ENCODE measurements at places on chromosomes 5 and 9.

DNA sequence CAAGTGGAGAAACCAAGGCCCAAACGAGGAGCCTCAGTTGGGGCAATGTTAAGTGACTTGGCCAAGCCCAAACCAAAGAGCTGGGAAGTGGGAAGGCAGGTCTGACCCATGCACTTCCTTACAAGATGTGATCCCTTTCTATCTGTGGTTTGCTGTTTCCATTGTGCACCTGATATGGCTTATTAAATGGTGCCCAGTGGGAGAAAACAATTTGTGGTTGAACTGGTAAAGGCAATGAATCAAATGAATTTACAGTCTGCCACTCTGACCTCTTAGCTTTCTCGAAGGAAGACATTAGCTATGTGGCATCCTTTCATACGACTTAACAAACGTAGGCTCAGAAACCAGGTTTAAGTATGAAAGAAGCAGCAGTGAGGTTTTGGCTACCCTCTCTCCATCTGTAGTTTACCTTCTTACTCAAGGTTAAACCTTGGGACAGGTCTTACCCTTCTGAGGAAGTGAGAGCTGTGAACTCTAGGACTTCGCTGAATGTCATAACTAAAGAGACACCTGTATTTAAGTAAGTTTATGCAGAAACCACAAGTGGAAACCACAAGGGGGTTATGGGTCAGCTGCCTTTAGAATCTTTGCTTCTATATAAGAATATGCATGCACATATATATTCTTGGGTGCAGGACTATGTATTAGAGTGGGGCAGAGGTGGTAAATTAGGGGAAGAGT lies 100.5 kb upstream of the SPATA31D4 start:
- DNase-seq: no peak

GRCh38 chr9:94852373-94852772 lies 125.9 kb downstream of the AOPEP start:
- DNase-seq: no peak

GRCh38 chr5:34913072-34913471 lies 2.2 kb downstream of the RAD1 start:
- DNase-seq: no peak

- no peak for DNase-seq
Measured at GRCh38 chr5:172365948-172366608, 82.5 kb upstream of the UBTD2 start.

DNA sequence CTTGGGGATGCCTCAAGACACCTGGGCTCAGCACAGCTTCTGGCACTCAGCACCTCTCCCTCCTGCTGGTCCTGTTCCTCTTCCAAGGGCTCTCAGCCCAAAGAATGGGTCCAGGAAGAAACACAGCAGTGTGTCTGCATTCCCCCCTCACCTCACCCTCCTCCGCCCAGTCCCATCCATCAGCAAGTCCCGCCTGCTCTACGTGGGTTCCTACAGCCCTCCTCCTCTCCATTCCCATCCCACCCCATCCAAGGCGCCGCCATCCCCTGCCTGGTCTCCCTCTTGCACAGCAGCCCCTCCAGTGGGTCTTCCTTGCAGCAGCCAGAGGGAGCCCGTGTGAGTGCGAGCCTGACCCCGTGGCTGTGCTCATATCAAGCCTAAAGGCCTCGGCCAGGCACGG lies 52.3 kb upstream of the RPL26L1 start:
- no peak for DNase-seq

- DNase-seq: no peak
Measured at GRCh38 chr5:135051399-135051798, 17.4 kb upstream of the PITX1 start.

DNA sequence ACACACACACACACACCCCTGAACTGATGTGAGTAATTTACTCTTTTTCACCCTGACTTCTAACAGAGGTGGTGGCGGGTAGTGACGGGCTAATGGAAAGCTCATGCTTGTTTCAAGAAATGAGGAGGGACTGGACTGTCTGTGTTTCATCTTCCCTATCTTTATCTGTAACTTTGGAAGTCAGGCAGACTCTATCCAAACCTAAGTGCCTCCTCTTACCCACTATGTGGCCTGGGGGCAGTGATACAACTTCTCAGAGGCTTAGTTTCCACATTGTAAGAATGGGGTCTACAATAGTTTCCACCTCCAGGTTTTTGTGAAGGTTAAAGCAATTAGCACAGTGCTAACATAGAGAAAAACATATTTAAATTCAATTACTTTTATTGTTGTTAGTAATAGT lies 5.9 kb upstream of the TRPM3 start:
- no peak for DNase-seq

DNA sequence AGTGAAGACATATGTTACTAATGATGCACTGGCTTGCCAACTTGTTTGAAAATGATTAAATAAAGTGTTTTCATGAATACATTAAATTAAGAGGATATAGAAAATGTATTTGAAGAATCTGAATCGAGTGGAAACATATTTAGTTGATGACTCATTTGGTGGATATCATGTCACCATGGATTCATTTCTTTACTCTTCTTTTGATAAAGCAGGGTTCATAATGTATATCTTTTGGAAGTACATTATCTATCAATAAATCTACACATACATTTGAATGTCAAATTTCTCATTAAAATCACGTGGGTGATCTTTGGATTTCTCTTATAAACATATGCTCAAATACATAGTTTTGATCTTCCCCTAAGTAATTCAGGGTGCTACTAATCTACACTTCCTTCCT lies 1148.1 kb upstream of the ACO1 start:
- DNase-seq: no peak

DNA sequence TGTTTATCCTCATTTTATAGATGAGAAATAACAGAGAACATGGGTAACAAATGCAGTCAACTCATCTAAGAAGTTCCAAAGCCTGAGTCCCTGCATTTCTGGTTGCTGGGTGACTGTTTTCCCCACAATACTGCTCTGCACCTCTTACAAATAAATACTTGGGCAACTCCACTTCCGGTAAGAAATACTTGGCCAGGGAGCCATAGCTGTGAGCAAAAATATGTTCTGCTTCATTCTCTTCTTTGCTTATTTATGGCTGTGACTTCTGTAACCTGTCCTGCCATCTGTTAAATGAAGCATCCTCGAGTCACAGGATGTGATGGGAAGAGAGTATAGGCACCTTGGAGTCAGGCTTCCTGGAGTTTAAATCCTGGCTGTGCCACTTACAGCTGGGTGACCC lies 49.9 kb downstream of the GDNF start:
- no peak for DNase-seq

DNA sequence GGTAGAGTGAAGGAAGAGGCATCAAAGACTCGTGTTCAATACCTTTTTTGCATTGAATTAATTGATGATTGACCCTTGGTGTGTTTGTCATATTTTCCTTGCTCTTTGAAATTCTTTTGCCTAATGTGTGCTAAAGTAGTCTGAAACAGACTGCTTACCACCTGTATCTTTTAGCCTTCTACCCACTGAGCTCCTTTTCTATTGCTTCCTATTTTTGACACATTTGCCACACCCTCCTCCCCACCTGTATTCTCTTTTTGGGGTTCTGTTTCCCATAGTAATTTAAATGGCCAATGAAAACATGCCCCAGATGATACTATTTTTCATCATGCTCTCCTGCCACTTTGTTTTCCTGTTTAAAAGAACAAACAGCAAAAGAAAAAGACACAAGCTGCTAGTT lies 78.5 kb downstream of the ZCCHC7 start:
- no peak for DNase-seq

DNA sequence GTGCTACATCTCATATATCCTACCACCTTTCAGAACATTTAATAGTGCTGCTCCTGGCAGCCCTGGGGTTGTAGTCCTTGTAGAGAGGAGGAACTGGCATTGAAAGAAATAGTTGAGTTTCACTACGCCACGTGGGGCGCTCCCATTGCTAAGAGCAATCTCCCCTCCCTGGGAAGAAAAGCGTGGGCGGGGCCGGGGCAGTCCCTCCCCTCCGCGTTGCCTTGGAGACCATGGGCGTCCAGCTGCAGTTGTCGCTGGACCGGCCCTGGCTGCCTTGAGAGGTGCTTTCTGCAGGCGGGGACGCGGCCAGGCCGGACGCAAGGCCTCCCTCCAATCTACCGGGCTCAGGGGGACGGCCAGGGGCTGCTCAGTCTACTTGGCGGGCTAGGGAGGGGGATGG lies 368 bp upstream of the CCDC180 start:
- peak; percentile 84 for DNase-seq

DNA sequence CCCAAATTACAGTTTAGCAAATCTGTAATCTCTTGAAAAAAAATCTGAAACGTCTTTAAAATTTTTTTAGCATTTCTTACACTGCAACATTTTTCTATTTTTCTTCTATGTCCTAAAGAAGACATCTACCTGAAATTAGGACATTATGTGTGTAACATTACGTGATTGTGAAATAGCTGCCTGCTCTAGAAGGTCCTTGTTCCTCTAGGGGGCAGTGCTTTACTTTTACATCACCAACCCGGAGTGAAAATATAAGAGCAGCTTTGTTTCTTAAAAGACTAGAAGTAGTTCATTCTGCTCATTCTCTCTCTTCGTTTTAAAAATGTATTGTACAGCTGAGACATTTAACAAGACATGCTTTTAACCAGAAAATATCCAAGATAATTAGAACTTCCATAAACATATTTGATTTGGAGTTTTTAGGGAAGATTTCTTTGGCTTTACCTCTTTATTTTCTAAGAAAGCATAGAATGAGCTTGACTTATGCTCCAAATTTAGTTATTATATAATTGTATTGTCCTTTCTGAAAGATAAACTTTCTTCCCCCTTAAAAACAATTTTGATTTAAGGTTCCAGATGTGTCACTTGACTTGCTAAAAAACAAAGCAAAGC lies 48.1 kb upstream of the RIOK2 start:
- peak; percentile 51 for DNase-seq

DNA sequence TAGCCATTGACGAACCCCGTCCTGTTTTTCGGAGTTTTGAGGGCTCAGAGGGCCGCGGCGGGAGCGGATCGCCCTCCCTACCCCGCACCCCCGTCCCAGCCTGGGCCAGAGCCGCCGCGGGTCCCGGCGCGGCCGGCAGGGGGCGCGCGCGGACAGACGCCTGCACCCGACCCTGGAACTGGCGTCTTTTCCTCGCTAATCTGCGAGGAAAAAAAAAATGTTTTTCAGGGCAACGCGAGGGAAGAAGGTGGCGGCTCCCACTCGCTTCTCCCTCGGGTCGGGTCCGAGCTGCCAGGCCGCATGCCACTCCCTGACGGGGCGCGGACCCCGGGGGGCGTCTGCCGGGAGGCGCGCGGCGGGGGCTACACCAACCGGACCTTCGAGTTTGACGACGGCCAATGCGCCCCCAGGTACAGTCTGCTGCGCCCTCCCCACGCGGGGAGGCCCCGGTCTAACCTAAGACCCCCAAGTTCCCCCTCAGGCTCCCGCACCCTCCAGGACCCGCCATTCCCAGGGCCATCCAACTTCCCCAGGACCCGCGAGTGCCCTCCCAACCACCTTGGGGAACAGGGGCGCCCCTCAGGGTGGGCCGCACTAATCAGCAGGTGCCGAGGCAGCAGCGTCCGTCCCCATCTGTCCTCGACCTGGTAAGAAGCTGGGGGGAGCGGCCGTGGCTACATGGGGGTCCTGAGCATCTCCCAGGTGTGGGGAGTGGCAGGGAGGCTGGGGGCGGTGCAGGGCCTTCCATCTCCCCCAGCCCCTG lies at the start of gene KCNT1:
KCNT1 (plus strand) TSS at position 227 of the 763 bp plus-strand sequence; CDS start at position 301, 74 bp downstream.
- DNase-seq: peak; percentile 77

- DNase-seq: no peak
Measured at GRCh38 chr5:112491257-112491656, 72.2 kb upstream of the EPB41L4A start.

DNA sequence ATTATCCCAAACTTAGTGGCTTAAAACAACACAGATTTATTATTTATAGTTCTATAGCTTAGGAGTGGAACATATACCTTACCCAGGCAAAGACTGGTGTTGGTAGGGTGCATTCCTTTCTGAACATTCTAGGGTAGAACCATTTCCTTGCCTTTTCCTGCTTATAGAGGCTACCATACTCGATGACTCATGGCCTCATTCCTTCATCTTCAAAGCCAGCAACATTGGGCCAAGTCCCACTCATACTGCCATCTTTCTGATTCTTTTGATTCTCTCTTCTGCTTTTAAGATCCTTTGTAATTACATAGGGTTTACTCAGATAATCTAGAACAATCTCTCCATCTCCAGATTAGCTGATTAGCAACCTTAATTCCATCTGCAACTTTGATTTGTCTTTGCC lies 452.7 kb upstream of the KLF4 start:
- DNase-seq: no peak

GRCh38 chr9:125325826-125326225 lies 64.2 kb downstream of the GAPVD1 start:
- DNase-seq: no peak

DNA sequence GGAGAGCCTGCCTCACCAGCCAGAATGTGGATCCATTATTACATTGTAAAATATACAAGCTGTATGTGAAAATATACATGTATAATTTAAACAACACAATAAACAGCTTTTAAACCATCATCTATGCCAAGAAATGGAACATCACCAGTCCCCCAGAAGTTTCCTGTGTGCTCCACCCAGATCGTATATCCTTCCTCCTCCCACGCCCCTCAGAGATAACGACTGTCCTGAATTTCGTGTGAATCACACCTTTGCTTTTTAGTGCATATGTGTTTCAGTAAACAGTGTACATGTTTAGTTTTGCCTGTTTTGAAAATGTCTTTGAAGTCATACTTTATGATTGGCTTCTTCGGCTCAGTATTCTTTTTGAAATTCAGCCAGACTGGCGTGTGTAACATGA lies 134.6 kb upstream of the MYO10 start:
- DNase-seq: no peak

DNA sequence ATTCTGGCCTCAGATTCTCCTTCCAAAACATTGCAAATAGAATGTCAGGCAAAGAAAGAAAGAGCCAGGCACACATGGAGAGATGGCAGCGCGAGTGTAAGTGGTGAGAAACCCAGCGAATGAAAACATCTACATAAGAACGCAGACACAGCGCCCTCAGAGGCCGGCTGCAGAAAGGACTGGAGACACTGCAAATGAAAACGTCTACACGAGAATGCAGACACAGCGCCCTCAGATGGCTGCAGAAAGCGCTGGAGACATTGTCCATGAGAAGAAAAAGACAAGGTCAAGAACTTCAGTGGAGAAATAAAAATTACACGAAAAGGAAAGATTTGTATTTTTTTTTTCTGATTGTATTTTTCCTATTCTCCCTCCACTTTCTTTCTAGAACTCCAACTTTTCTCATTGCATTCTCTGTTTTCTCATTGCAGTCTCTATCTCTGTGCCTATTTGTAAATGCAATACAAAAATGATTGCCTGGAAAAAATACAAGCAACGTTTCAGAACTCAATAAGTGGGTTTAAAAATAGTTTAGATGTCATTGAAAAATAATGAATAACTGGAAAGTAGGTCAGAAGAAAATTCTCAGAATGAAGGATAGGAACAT lies 117.9 kb upstream of the LPCAT1 start:
- peak; percentile 68 for DNase-seq

- DNase-seq: no peak
Measured at GRCh38 chr5:144189800-144190429, 19.2 kb downstream of the KCTD16 start.

DNA sequence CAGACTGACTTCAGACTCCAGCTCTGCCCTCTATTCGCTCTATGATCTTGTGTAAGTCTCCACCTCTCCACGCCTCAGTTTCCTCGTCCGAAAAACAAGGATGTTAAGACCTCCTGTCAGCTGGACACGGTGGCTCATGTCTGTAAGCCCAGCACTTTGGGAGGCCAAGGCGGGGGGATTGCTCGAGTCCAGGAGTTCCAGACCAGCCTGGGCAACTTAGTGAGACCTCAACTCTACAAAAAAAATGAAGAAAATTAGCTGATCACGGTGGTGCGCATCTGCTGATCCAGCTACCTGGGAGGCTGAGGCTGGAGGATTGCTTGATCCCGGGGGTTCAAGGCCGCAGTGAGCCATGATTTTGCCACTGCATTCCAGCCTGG lies 36.6 kb upstream of the GABRP start:
- DNase-seq: no peak

Measured in neuronal stem cell (in vitro differentiated cells).